ENCODE measurements at places on chromosomes 2 and 18. TPM values are rescaled to one million over a fixed set of nuclear protein-coding genes. Genes with fewer than 3 reads are reported as not detected.

- no peak overlapping the region for H3K27ac ChIP-seq
- peak; percentile 29 for DNase-seq
- no peaks in the 10 kb centered on the region for H3K27me3 ChIP-seq
- no peaks in the 10 kb centered on the region for H3K36me3 ChIP-seq
- H3K4me3 ChIP-seq: no peak overlapping the region
- peaks cover 8% of the 10 kb centered on the region for H3K4me1 ChIP-seq
These were observed 31.7 kb upstream of the DNMT3A start for GRCh38 chr2:25373269-25373981.

DNA sequence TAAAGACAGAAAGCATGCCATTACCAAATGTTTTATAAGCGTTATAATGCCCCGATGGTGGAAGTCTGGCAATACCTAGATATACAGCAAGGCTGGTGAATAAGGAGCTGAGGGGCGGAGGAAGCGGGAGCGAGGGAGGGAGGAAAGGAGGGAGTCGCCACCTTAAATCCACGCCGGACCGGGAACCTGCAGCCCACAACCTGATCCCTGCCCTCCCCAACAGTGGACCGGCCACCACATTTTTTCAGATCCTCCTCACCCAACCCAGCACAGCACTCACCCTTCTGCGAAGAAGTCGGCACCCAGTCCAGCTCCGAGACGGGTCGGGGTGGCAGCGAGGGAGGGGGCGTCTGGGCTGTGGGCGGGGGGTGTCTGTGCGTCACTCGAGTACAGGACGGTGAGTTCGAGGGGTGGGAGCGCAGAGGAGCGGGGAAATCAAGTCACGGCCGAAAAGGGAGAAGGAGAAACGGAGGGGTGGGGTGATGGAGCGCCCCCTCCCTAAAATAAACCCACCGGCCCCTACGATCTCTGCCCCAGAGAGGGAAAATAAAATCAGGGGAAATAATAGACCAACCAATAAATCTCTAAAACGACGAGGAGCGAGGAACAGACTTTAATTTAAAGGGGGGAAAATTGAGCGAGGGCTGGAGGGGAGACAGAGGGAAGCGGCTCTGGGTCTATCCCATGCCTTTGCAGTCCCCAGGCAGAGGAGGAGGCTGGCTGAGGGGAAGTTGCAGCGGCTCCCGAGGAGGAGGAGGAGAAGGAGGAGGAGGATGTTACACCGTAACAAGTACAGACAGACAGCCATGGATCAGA is 96.5 kb upstream of the SERTAD2 start:
- no peaks in the 10 kb centered on the region for H3K36me3 ChIP-seq
- H3K4me3 ChIP-seq: peak overlapping the region; percentile 75
- DNase-seq: peak; percentile 26
- peak overlapping the region; percentile 51 for H3K27ac ChIP-seq
- peaks cover 38% of the 10 kb centered on the region for H3K4me1 ChIP-seq
- H3K27me3 ChIP-seq: no peaks in the 10 kb centered on the region

DNA sequence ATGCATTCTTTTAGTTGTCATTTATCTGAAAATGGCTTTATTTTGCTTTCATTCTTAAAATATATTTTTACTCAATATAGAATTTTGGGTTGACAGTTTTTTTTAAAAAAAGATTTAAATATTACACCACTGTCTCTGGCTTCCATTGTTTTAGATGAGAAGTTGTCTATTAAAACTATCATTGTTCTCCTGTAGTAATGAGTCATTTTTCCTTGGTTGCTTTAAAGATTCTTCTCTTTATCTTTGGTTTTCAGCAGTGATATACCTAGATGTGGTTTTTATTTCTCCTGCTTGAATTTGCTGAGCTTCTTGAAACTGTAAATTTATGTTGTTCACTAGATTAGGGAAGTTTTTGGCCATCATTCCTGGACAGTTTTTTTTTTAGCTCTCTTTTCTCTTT is 26.7 kb upstream of the DLX2 start:
- no peaks in the 10 kb centered on the region for H3K36me3 ChIP-seq
- DNase-seq: no peak
- H3K27ac ChIP-seq: no peak overlapping the region
- H3K4me3 ChIP-seq: no peak overlapping the region

Gene SH2D6
- total RNA-seq: 2.3 TPM

Gene IL18R1
- 3.4 TPM for total RNA-seq

GRCh38 chr2:30366199-30366691 is 80.8 kb upstream of the LCLAT1 start:
- peaks cover 31% of the 10 kb centered on the region for H3K4me1 ChIP-seq
- H3K27ac ChIP-seq: no peak overlapping the region
- no peak for DNase-seq
- no peaks in the 10 kb centered on the region for H3K27me3 ChIP-seq
- no peaks in the 10 kb centered on the region for H3K36me3 ChIP-seq
- no peak overlapping the region for H3K4me3 ChIP-seq

Gene CSRNP3
- total RNA-seq: 0.41 TPM

- no peak overlapping the region for H3K27ac ChIP-seq
- DNase-seq: no peak
- no peaks in the 10 kb centered on the region for H3K27me3 ChIP-seq
- peaks cover 14% of the 10 kb centered on the region for H3K4me1 ChIP-seq
- no peak overlapping the region for H3K4me3 ChIP-seq
- H3K36me3 ChIP-seq: no peaks in the 10 kb centered on the region
These were observed 109.4 kb downstream of the AOX1 start for GRCh38 chr2:200695191-200695590.

- H3K27ac ChIP-seq: no peak overlapping the region
- peaks cover 29% of the 10 kb centered on the region for H3K27me3 ChIP-seq
- H3K4me1 ChIP-seq: no peaks in the 10 kb centered on the region
- no peak for DNase-seq
- no peaks in the 10 kb centered on the region for H3K36me3 ChIP-seq
These were observed 34.7 kb downstream of the ICOS start for GRCh38 chr2:203971251-203971650.

Gene REG1B
- not detected for total RNA-seq

GRCh38 chr18:59272891-59273758 is at the start of gene RAX:
RAX (minus strand) TSS chr18:59273454; CDS start chr18:59273206, 248 bp downstream.
- no peaks in the 10 kb centered on the region for H3K27me3 ChIP-seq
- no peaks in the 10 kb centered on the region for H3K36me3 ChIP-seq
- H3K4me1 ChIP-seq: no peaks in the 10 kb centered on the region
- no peak for DNase-seq

DNA sequence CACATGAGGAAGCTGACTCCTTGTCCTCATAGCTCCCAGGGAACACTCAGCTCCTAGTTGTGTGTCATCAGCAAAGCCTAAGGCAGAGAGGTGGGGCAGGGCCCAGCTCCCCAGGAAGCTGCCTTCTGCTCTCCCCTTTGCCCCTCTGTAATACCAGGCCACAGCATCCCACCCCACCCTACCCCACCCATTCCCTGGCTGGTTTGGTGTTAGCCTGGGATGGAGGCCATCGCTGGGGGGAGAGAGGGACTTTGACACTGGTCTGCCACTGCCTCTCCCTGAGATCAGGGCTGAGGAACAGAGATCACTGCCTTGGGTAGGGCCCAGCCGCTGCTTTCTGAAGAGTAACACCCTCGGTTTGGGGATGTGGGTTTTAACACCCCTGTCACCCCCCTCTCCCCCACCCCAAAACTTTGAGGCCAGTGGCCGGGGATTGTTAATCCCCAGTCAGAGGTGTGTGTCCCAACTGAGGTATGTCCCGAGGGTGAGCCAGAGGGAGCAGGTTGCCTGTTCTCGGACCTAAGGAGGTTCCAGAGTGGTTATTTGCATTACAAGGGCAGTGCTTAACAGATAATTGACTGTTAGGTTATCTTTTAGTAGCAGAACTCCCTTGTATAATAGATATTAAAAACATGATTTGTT is 41.4 kb downstream of the TET3 start:
- 0 out of 2 replicates have a peak overlapping the region, but pooled peaks have one; percentile 5 for H3K27ac ChIP-seq
- H3K36me3 ChIP-seq: no peaks in the 10 kb centered on the region
- H3K4me3 ChIP-seq: no peak overlapping the region
- DNase-seq: no peak
- no peaks in the 10 kb centered on the region for H3K27me3 ChIP-seq

Gene ARMC9
- 23.4 TPM for total RNA-seq

DNA sequence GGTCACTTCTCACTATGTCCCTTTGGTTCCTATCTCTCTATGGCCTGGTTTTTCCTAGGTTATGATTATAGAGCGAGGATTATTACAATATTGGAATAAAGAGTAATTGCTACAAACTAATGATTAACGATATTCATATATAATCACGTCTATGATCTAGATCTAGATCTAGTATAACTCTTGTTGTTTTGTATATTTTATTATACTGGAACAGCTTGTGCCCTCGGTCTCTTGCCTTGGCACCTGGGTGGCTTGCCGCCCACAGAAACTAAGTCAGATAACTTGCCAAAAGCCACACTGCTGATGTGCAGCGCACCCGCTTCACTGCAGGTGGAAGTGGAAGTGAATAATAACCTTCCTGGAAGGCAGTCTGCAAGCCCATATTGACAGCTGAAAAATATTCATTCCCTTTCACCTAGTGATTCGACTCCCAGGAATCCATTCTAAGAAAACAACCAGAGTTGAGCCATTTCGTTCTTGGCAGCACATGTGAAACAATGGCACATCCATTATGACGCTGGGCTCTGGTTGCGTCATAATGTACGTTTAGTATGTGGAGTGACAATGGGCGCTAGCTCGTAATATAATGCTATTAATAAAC is 725 bp upstream of the ANKRD53 start:
- no peak overlapping the region for H3K27ac ChIP-seq
- no peak for DNase-seq
- peaks cover 17% of the 10 kb centered on the region for H3K4me1 ChIP-seq
- peak overlapping the region; percentile 53 for H3K4me3 ChIP-seq

Gene TMEM200C
- total RNA-seq: not detected

GRCh38 chr2:46803911-46804670 is 111.5 kb downstream of the MCFD2 start:
- no peaks in the 10 kb centered on the region for H3K27me3 ChIP-seq
- 0 out of 2 replicates have a peak overlapping the region, but pooled peaks have one; percentile 20 for H3K27ac ChIP-seq
- H3K4me3 ChIP-seq: no peak overlapping the region
- no peaks in the 10 kb centered on the region for H3K36me3 ChIP-seq

DNA sequence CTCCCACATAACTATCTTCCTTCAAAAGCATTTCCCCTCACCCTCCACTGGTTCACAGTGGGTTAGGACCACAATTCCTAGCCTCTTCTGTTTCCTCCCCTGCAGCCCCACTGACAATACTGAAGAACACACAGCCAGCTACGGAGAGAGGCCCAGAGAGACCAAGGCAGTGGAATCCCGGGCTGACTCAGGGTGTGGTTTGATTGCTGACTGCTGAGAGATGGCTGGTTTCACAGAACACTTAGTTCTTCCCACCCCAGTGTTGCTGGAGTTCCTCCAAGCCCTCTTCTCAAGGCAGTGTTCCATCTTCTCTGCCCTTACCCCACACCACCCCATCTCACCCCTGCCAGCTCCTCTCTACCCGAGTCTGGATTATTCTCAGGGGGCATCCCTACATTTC is 43.3 kb upstream of the ZFP36L2 start:
- H3K27ac ChIP-seq: no peak overlapping the region
- no peaks in the 10 kb centered on the region for H3K4me1 ChIP-seq
- no peak overlapping the region for H3K4me3 ChIP-seq
- no peak for DNase-seq
- H3K36me3 ChIP-seq: no peaks in the 10 kb centered on the region

Gene NDC80
- total RNA-seq: 71.7 TPM

All from PC-9 (cell line).